ENCODE measurements at places on chromosomes 5 and 9. TPM values are rescaled to one million over a fixed set of nuclear protein-coding genes. Genes with fewer than 3 reads are reported as not detected.

Gene EPB41L4B
- total RNA-seq = 4.6 TPM

Gene FAM151B
- total RNA-seq = 1.2 TPM

Gene PCDHB9
- total RNA-seq = 3.8 TPM

DNA sequence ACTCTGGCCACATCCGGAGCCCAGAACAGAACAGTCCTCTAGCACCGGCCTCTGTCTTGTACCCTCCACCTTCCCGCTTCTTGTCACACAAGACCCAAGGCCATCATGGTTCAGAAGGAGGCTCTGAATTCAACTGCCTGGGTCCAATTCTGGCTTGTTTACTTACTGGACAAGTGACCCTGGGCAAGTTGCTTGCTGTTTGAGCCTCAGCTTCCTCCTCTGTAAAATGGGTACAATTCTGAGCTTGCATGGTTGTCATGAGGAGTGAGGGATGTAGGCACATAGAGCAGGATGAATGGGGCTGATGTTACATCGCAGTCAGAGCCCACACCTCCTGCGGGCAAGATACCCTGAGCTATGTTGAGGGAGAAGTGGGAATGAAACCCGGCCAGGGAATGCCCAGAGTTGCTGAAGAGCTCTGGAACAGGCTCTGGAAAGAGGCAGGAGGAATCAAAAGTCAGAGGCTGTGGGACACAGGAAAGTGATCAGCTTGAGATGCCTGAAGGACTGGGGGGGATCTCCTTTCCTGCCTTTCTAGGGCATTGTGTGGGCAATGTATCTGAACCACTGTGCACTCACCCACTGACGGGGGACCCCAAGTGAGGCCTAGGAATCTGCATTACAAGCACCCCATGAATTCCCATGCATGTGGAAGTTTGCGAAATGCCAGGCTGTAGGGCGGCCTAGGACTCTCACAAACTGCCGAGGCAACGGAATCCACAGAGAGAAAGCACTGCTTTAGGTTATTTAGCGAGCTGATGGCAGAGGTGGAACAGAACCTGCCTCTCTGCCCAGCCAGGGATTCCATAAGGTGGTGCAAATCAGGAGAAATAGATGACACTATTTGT lies 29.4 kb upstream of the IL17B start:
- no peak overlapping the region for H3K27ac ChIP-seq
- no peak overlapping the region for H3K4me3 ChIP-seq
- H3K27me3 ChIP-seq = no peaks in the 10 kb centered on the region

DNA sequence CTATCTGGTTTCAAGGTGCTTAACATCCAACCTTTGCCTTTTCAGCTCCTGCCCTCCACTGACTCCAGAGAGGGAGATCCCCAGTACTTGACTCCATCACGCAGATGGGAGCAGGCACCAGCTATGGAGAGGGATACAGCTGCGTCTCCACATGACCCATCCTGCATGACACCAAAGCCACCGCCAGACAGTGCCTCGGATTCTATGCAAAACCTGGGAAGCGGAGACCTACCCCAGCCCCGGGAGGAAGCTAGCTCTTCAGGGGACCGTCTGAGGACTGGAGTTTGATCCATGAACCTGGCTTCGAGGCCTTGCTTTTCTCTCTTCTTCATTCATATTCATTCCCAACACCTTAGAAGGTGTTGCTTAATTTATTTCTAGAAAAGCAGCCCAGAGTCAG lies 24.8 kb downstream of the HRH2 start:
- no peaks in the 10 kb centered on the region for H3K27me3 ChIP-seq
- DNase-seq = no peak
- H3K4me1 ChIP-seq = no peaks in the 10 kb centered on the region
- H3K4me3 ChIP-seq = no peak overlapping the region
- H3K27ac ChIP-seq = no peak overlapping the region
- H3K36me3 ChIP-seq = no peaks in the 10 kb centered on the region

DNA sequence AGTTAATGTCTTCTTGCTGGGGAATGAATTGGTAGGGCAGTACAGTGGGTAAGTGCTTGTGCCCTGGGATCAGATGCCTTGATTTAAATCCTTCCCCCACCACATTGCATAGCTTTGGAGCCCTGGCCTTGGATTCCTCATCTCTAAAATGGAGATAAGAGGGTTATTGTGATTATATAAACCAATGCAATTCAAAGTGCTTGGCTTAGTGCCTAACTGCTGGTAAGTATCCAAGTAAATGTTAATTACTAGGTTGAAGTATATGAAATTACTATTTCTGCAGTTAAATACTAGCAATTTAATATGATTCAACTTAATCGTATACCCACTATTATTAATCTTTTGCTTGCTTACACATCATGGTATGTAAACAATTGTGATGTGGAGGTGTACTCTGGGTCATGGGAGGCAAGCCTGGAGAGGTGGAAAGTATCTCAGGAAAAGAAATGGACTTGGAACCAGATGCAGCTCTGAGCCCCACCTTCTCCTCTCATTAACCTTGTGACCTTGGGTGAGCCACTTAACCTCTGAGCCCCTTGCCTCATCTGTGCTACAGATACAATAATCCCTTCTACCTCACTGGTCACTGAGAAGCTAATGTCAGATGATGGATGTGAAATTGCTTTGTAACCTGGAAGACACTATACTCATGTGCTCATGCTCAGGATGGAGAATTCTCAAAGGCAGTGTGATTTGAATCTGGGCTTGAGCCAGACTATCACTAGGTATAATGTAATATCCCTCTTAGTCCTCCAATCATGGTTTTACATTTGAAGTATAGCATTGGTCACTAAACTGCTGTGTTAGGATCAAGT lies 23.8 kb downstream of the NEUROG1 start:
- H3K4me1 ChIP-seq = no peaks in the 10 kb centered on the region
- no peaks in the 10 kb centered on the region for H3K36me3 ChIP-seq
- H3K27ac ChIP-seq = no peak overlapping the region
- H3K27me3 ChIP-seq = peaks cover 85% of the 10 kb centered on the region
- no peak for DNase-seq
- H3K4me3 ChIP-seq = no peak overlapping the region

DNA sequence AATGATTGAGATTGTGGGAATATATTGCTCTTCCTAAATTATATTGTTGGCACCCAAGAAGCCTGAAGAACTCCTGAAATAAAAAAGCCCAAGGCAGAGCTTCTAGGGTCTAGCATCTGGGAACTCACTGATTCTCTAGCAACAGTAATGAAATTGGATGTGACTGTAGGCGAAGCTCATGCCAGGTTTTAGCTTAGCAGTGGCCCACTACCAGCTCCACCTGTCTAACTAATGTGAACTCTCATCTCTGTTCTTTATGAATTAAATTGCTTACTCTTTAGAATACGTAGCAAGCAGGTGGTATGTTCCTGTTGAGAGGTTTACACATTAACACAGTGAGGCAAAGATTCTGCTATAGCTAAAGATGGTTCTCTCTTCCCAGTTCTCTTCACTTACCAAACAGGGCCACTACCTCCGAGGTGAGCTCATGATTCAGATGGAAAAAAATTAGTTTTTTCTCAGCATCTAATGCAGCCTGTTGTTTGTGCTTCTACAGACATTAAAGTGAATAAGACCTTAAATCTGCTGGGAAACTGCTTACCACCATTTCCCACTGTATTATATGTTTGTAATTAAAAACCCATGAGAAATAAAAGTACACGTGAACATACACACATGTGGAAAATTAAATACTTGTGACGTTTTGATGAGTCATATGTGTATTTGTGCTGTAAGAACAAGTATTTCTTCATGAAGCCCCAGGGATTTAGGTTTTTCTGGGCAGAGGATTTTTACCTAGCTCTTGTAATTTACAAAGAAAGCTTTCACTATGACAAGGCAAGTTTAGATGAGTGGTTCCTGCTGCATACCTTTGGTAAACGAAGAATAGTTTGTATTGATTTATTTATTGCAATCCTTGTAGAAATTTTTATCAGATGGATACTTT lies 360.1 kb downstream of the KDM4C start:
- H3K27me3 ChIP-seq = no peaks in the 10 kb centered on the region
- H3K36me3 ChIP-seq = no peaks in the 10 kb centered on the region
- DNase-seq = no peak
- H3K4me1 ChIP-seq = no peaks in the 10 kb centered on the region
- H3K27ac ChIP-seq = no peak overlapping the region
- no peak overlapping the region for H3K4me3 ChIP-seq

DNA sequence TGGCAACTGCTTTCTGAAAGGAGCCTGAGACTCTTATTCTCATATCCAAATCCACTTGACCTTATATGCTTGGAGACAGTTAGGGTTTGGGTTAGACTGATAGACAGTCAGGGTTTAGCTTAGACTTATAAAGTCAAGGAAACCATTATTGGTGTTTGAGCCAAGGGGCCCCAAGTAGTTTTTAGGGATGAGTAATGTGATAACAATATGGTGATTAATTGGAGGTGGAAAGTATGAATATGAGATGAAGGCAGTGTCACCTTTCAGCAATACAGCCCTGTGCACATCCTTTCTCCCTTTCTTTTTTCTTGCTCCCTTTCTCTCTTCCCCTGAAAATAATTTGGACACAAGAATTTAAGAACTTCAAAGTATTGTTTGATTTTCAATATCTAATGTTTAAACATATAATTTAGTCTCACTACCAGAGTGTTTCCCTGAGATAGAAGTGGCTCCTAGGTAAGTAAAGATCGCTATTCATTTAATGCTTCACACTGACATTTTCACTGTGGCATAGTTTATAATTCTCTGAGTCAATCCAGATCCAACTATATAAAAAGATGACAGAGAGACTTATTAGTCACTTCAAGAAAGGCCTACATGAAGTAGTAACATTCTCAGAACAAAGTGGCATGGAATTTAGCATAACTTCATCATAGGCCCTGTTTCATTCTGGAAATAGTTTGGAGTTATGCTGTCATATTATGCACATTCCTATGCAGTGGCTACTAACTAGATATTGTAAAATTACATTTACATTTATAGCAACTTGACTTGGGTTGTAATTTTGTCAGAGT lies 200.8 kb downstream of the CHSY3 start:
- no peak for DNase-seq
- H3K4me3 ChIP-seq = no peak overlapping the region
- no peaks in the 10 kb centered on the region for H3K36me3 ChIP-seq
- no peaks in the 10 kb centered on the region for H3K27me3 ChIP-seq
- no peaks in the 10 kb centered on the region for H3K4me1 ChIP-seq
- no peak overlapping the region for H3K27ac ChIP-seq

GRCh38 chr5:172035049-172035448 lies 28.6 kb upstream of the FBXW11 start:
- DNase-seq = no peak
- no peak overlapping the region for H3K4me3 ChIP-seq
- H3K27me3 ChIP-seq = no peaks in the 10 kb centered on the region
- no peaks in the 10 kb centered on the region for H3K36me3 ChIP-seq
